ENCODE measurements at places on chromosomes 4 and X.

DNA sequence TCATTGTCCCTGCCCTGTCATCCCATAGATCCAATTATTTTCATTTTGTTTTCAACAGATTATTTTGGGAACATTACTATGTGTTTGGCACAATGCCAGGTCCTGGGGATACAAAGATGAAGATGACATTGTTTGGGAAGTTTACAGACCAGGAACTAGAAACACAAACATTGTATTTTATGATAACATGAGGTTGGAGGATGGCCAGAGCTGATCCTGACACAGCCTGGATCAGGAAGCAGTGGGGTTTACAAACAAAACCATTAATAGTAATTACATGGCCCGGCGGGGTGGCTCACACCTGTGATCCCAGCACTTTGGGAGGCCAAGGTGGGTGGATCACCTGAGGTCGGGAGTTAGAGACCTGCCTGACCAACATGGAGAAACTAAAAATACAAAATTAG, 29.9 kb downstream of the CLRN2 start:
- no peak for DNase-seq

DNA sequence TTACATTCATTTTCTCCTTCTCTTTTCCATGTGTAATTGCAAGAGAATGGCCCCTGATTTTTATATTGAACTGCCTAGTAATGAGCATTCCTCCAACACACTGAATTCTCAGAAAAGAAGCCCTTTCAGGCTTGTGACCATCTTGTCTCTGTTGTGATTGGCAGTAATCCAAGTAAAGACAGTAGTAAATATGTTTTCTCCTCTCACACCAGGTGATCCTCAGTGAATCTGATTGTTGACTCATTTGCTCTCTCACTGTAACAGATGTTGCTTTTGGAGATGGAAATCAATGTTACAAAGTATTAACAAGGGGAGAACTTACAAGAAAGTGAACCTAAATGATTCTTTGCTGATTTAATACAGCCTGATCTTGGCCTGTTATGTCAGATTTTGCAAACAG, 271.0 kb downstream of the AFF2 start:
- no peak for DNase-seq

DNA sequence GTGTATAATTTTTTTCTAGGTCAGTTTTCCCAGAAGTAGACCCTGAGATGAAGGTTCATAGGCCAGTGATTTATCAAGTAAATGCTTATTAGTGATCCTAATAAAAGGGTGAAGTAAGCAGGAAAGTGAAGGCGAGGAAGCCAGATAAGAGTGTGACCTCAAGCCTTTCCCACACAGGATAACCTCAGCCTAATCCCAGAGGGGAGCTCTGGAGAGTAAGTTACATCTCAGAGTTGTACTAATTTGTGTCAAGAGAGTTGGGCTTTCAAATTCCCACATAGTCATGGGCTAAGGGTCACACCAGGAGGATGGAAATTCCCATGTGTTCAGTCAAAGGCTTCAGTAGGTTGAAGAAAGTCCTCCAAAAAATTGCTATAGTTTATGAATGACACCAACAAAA, 191.4 kb downstream of the ADGRA3 start:
- DNase-seq: no peak

DNA sequence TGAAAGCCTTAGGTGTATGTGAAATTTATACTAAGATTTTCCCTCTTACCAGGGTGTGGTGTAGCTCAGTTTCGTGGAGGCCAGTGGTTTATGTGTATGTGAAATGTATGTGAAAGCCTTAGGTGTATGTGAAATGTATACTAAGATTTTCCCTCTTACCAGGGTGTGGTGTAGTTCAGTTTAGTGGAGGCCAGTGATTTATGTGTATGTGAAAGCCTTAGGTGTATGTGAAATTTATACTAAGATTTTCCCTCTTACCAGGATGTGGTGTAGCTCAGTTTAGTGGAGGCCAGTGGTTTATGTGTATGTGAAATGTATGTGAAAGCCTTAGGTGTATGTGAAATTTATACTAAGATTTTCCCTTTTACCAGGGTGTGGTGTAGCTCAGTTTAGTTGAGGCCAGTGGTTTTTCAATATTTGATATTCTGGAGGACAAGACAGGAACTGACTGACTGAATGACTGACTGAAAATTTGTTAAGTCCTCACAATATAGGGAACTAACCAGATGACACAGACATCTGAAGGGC, 143.7 kb downstream of the NEXMIF start:
- DNase-seq: no peak

- DNase-seq: no peak
These were observed 27.8 kb downstream of the PIR start for GRCh38 chrX:15465347-15465746.

GRCh38 chr4:76457885-76458284, 22.9 kb downstream of the SHROOM3 start:
- DNase-seq: no peak

DNA sequence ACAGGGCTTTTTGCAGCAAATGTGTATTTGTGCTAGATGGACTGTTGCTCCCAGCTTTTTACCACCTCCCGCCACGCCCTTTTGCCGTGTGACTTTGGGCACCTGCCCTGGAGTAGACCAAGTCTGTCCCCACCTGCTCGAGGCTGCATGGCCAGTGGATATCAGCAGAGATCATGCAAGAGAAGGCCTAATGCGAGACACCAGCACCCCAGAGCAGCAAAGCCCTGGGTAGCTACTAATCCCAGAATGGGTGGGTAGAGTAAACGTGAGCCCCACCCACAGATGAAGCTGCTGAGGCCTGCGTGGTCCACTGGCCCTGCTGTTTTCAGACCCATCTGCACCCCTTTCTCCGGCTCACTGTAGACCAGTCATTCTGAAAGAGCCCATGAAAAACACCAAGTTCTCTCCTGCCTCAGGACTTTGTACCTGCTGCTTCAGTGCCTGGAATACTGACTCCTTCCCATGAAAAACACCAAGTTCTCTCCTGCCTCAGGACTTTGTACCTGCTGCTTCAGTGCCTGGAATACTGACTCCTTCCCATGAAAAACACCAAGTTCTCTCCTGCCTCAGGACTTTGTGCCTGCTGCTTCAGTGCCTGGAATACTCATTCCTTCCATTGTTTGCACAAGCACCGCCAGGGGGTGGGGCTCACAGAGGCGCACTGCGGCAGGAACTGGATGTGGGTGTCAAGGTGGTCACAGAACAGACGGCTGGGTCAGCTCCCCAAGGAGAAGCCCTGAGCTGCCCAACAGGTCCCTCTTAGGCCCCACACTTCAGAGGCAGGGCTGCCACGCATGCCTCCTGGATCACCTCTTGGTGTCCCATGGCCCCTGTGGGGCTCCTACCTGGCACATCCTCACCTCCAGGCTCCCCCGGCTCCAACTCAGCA, 5.1 kb upstream of the TNIP2 start:
- no peak for DNase-seq
